ENCODE measurements at places on chromosomes 1 and 21.

DNA sequence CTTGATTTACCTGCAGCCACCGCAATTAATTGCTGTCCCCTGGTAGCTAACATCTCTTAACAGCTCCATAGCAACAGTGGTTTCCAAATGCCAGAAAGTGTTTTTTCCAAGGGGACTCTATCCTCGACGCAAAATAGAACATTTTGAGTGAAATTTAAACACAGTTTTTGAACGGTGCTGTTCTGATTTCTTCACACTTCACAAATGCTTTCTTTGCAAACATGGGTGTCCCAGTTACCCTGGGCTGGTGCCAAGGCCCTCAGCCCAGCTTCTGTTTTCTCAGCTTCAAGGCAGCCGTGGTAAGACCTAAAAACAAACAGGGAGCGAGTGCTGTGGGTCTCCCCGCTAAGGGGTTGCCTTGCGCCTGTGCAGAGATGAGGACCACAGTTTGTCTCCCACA lies 147.3 kb upstream of the VAMP3 start:
- DNase-seq = no peak

DNA sequence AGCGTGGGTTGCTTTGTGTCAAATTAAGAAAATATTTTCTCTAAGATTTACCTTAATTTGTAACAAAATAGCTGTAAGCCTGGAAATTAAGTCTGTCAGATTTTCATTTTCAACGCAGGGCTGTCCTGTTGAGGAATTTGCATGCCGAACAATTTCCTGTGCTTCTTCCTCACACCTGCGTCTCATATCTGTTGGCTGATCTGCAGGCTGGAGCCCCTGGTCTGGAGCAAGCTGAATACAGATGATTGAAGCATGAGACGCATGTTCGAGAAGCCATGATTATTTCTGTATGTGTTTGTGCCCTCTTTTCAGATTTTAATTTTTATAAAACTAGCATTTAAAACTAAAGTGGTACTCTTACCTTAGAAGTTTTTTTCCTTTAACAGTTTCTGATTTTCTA lies 9.8 kb downstream of the MIXL1 start:
- no peak for DNase-seq

GRCh38 chr21:31366825-31367224 lies 22.8 kb upstream of the TIAM1 start:
- no peak for DNase-seq

DNA sequence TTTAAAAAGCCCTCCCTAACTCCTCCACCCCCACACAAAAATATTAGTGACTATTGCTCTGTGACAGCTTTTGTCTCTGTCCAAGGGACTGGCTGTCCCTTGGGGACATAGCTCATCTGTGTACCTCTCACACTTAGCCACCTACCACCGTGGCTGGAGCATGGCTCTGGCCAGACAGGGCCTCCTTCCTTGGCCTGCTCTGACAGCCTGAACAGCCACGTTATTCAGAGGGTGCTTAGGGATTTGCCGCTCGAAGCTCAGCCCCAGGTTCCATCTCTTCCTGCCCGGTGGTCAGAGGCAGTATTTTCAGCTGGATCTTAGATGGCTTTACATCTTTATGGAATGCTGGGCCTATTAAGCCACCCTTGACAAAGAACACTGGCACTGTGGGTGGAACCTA lies 6.1 kb upstream of the CELSR2 start:
- no peak for DNase-seq

- no peak for DNase-seq
Measured at GRCh38 chr1:33823830-33824229, 40.0 kb upstream of the HMGB4 start.

DNA sequence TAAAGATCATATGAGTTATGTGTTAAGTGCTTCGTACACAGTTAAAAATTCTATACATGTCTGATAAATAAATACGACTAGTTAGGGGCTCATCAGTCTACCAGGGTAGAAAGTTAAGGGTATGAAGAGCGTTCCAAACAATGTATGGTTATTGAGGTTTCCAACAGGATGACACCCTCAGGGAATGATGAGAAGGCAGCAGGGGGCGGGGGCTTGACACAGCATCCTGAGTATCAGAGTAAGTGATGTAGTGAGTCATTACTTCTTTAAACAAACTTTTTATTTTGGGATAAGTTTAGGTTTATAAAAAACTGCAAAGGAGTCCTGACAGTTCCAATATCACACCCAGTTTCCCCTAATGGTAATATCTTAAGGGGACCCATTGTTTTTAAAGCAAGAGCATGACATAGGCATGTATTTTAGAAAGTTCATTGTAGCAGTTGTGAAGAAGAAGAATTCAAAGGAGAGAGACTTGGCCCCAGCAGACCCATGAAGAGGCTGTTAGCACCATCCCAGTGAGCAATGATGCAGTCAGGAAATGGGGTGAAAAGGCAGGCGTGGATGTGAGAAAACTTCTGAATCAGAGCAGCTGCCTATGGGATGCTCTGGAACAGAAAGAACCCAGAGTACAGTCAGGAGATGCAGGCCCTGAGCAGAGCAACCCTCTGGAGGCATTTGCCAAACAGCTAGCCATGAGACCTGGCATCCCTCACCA lies 15.0 kb upstream of the PSMB2 start:
- DNase-seq = no peak

GRCh38 chr1:240705579-240705978 lies 93.6 kb upstream of the GREM2 start:
- DNase-seq = no peak

GRCh38 chr1:57623791-57624538 lies 200.1 kb upstream of the DAB1 start:
- DNase-seq = no peak

GRCh38 chr1:181506563-181507353 lies 23.4 kb downstream of the CACNA1E start:
- DNase-seq = no peak

DNA sequence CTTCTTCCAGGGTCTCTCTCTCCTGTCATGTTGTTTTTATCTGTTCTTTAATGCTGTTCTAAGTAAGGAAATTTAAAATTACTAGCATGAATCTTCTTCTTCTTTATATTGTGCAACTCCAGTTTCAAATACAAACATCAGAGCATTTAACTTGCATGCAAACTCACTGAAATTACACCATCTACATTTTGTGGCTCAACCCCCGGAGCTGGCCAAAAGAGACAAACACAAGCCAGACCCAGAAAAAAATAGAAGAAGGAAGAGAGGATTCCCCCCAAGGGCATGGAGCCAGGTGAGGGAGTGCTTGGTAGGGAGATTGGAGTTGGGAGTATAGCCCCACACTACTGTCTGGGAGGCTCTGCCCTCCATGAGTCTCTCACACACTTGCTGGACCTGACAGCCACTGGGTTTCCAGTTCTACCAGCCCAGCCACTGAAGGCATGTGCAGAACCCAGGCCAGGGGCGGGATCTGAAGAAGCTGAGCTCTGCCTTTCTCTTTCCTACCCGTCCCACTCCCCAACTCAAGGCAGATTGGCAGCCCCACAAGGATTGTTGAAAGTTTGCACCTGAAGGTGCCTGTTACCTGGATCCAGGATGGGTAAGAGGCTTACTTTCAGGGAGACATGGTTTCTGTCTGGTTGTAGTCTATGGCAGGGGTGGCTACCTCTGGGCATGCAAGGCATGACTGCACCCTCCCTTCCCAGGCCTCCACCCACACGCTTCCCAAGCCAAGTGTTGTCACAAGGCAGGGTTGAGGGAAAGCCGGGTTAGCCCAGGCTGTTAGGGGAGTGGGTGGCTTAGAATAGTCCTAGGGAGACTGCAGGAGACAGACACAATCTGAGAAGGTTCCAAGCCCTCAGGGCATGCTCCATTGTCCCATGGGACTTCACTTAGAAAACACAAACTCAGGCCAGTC lies 297.2 kb downstream of the TGFB2 start:
- DNase-seq = no peak

GRCh38 chr1:228282329-228283042 lies 74.6 kb downstream of the OBSCN start:
- DNase-seq = no peak

DNA sequence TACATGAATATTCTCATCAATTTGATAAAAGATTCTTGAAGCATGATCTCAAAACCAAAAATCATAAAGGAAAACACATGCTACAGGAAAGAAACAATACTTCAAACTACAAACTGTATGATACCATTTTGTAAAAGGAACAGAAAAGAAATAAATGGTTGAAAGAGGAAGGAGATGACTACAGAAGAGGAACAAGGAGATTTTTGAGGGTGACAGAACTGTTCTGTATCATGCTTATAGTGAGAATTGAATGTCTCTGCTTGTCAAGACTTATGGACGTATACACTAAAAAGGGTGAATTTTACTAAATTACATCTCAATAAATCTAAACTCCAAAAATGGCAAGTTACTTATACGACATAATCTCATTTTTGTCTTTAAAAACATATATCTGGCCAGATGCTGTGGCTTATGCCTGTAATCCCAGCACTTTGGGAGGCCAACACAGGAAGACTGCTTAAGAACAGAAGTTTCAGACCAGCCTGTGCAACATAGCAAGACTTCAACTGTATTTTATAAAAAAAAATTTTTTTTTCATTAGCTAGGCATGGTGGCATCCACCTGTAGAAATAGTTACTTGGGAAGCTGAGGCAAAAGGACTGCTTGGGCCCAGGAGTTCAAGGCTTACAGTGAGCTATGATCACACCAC lies 125.4 kb downstream of the EIF4G3 start:
- no peak for DNase-seq

DNA sequence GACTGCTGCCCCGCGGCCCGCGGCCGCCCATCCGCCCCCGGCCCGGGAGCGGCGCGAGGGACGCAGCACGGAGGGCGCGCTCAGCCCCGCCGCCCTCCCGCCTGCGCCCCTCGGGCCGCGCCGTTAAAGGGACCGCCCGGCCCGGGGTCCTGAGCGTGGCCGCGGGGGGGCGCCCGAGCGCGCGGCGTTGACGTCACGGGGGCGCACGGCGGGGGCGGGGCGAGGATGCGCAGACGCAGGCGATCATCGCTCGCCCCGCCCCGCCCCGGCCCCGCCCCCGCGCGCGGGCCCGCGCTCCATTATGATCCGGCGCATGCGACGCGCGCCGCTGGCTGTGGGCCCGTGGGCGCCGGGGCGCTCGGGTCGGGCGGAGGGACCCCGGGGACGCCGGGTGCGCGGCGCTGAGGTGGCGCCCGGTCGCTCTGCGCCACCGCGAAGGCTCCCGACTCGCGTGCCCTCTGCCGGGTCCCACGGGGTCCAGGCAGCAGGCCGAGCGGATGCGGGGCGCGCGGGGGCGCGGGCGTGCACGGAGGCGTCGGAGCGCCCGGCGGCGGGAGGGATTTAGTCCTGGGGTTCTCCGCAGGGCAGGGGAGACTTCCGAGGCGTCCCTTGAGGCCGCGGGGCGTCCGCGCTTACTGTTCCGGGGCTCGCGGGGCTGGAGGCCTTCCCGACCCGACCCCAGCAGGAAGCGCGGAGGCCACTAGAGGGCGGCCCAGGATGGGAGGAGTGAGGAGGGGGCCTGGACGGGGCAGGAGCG lies at the start of gene DVL1:
DVL1 (minus strand) TSS at position 163 of the 757 bp plus-strand sequence. CDS start 353 bp downstream, outside the sequence.
- peak; percentile 97 for DNase-seq

GRCh38 chr1:226937940-226938725 lies 2.0 kb upstream of the COQ8A start:
- no peak for DNase-seq

- DNase-seq = no peak
Measured at GRCh38 chr1:17688217-17688810, 66.8 kb upstream of the ACTL8 start.

All from GM12891 (cell line).